Kidney epithelial cell (primary cell): ENCODE measurements at places on chromosomes 4 and X. TPM values are rescaled to one million over a fixed set of nuclear protein-coding genes. Genes with fewer than 3 reads are reported as not detected.
A peak's percentile ranks its signal among the peaks of the same experiment; 100 is the strongest.

The EDA gene
- total RNA-seq = 2.5 and 4.1 TPM in 2 replicates

- no peak for DNase-seq
These were observed 454 bp downstream of the LETM1 start for GRCh38 chr4:1855333-1856070.

The CLCN5 gene
- total RNA-seq = 15.6 and 22.1 TPM in 2 replicates

The ADH1B gene
- total RNA-seq = 0.08 TPM in 1 of 2 replicates, not detected in the other

The BEX5 gene
- 4.2 and 7.2 TPM in 2 replicates for total RNA-seq

GRCh38 chrX:28177202-28177601 is 196.0 kb upstream of the DCAF8L1 start:
- DNase-seq = no peak

GRCh38 chr4:140626661-140627376 is 58.1 kb upstream of the UCP1 start:
- no peak for DNase-seq

DNA sequence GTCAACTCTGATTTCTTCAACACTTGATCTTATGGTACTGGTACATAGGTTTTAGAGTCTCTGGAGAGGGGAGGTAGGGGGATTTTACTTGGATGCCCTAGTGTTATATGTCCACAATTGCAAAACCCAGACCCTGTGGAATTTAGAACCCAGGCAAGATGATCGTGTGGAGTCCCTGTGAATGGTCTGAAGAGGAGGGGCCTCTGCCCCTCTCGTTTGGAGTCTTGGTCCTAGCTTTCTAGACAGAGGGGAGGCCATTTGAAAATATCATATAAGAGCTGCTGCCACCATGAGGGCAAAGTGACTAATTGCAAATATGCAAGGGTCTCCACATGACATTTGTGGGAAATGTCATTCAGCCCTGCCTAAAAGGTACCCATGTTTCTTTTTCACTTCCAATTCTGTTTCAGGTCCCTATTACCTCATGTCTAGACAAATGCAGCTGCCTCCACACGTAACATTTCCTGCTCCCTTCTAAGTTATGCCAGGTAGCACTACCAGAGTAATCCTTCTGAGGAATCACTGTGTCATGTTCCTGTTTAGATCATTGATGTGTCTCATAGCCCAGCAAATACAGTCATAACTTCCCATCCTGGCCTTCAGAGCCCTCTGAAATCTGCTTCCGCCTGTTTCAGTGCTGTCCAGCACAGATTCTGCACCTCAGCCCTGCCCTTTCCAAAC is 126.8 kb downstream of the KLHL8 start:
- no peak for DNase-seq

DNA sequence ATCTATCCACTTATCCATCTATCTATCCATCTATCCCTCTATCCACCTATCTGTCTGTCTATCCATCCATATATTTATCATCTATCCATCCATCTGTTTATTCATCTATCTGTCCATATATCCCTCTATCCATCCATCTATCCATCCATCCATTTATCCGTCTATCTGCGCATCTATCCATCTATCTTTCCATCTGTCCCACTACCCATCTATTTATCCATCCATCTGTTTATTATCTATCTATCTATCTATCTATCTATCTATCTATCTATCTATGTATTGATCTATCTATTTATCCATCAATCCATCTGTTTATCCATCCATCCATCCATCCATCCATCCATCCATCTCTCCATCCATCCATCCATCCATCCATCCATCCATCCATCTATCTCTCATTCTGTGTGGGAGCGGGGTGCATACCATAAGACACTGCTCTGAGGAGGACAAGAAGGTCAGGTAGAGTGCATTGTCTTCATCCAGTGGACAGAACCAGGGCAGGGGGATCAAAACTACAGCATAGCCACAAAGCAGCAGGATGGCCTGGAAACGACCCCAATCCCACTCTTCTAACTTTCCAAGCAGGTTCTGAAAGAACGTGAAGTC is 53.2 kb upstream of the ENPP6 start:
- no peak for DNase-seq

- DNase-seq = no peak
These were observed 389.1 kb downstream of the NKX6-1 start for GRCh38 chr4:84110040-84110439.

The PLS3 gene
- total RNA-seq = 79.6 and 81.2 TPM in 2 replicates

The POU4F2 gene
- 0.14 TPM in 1 of 2 replicates, not detected in the other for total RNA-seq

GRCh38 chr4:55610381-55610780 is 18.3 kb upstream of the PDCL2 start:
- DNase-seq = no peak

DNA sequence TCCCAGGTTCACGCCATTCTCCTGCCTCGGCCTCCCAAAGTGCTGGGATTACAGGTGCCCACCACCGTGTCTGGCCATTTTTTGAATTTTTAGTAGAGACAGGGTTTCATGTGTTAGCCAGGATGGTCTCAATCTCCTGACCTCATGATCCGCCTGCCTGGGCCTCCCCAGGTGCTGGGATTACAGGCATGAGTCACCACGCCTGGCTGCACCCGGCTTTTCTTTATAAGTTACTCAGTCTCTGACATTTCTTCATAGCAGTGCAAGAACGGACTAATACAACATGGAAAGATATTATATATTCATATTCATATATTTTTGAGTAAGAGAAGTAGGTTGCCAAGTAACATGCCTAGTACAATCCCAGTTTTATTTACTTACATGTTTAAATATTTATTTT is 22.9 kb downstream of the SHROOM3 start:
- no peak for DNase-seq

DNA sequence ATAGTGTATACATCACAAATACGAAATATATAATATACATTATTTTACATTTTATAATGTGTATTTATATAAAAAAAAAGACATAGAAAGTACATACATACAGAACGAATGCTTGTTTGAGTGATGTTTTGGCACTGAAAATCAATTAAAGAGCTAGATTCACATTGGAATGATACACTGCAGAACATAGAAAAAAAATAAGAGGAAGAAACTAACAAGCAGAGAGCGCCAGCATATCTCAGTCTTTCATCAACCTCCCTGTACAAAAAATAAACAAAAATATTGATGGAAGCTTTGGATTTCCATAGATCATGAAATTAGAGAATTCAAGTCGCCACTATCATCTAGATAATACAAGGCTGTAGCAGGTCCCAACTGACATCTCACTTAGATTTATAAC is 420.6 kb downstream of the CENPC start:
- DNase-seq = no peak

DNA sequence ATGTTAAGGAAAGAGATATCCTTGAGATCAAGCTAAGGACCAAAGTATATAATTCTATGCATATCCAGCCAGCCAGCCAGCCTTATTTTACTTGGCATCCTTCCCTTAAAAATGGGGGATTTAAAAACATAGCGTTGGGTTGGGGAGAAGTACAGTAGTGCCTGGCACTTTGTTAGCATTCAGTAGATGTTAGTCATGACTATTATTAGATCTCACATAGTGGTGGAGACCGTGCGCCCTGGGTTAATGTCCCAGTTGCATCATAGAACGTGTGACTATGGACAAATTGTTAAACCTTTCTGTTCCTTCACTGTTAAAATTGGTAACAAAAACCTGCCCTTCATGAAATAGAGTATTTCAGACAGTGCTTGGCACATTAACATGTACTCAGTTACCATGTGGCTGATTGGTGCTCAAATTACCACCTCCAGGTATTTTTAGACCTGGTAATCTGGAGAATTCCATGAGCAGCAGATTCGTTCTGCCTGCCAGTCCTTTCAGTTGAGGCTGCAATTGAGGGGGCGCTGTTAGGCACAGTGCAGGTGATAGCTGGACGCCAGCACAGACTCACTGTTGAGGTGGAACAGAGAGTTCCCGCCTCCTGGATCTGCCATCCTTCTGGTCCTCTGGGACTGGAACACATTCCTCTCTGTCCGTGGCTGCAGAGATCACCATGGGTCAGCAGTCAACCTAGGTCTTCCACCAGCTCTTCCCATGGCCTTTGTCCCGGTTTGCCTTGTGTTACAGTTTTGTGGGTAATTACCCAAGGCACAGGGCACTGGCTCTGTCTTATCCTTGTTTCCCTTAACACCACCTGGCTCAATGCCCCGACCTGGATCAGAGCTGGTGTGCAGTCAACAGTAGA is 31.7 kb downstream of the RBBP7 start:
- peak; percentile 42 for DNase-seq

The HMGB3 gene
- total RNA-seq = 29.9 and 44.6 TPM in 2 replicates

DNA sequence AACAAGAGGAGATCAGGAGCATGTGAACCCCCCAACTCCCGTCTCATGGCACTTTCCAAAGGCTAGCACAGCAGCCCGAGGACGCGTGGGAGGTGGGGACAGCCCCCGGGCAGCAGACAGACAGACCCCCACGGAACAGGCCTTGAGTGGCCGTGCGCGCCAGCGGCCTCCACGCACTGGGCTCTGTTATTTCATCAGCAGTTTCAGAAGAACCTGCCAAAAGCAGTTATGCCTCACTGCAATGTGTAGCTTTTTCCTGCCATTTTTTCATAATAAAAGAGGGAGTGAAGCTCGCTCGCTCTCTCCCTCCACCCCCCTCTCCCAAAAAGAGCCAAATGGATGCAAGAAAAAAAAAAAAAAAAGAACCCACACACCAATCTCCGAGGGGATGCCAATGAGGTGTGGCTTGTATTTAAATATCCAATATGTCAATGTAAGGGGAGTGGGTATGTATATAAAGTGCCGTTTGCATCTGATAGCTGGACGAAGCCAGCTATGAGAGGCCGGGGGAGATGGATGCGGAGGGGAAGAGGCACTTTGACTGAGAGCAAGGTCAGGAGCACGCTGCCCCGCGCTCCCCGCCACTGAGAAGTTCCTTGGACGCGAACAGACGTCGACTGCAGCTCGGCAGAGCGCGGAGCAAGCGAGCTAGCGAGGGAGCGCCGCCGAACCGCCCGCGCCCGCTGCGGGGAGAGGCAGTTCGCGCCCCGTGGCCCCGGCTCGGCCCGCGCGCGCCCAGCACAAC is at the start of gene FGF16:
TSS of gene FGF16 (plus strand) at position 482 of the 745 bp plus-strand sequence. CDS start 286 bp downstream, outside the sequence.
- no peak for DNase-seq

DNA sequence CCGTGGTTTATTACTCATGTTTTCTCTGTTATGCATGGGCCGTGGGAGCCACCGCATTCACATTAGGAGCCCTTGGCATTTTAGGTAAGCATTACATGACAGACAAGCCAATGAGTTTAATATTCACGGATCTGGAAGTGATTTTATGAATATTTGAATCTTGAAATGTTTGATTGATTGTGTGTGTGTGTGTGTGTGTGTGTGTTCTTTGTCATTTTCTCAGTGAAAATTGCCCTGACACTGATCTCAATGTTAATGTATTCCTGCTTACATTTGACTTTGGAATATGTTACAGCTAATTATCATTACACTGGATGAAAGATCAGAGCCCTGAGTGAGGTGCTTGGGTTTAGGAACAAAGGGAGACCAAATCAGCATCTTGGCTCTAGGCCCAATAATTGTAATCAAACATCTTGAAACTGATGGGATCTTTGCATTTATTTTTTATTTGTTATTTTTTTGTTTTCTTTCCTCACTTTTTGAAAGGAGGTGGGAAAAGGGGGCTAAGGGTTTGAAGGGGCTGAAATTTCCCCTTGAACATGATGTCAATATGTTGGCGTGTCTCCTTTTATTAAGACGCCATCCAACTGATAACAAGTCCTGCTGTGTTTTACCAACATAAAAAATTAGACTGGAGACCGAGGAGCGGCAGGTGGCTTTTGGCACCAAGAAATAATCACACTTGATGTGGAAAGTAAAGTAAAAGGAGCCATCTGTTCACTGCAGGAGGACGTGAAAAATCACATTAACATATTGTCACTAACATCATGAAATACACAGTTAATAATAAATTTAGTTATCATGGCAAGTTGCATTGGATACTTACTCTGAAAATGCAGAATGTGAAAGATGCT is 5.2 kb upstream of the GK2 start:
- no peak for DNase-seq

GRCh38 chr4:47972181-47972580 is 44.3 kb downstream of the CNGA1 start:
- DNase-seq = no peak

GRCh38 chrX:74602142-74602541 is 12.3 kb downstream of the RLIM start:
- DNase-seq = no peak

The REPS2 gene
- 1.3 and 1.8 TPM in 2 replicates for total RNA-seq

The XK gene
- 0.34 and 1.1 TPM in 2 replicates for total RNA-seq

The GAGE12F gene
- not detected in 2 replicates for total RNA-seq

The TRAM1L1 gene
- 3.1 and 4.1 TPM in 2 replicates for total RNA-seq
